ENCODE measurements at places on chromosomes 5 and 9.
A peak's percentile ranks its signal among the peaks of the same experiment; 100 is the strongest.

DNA sequence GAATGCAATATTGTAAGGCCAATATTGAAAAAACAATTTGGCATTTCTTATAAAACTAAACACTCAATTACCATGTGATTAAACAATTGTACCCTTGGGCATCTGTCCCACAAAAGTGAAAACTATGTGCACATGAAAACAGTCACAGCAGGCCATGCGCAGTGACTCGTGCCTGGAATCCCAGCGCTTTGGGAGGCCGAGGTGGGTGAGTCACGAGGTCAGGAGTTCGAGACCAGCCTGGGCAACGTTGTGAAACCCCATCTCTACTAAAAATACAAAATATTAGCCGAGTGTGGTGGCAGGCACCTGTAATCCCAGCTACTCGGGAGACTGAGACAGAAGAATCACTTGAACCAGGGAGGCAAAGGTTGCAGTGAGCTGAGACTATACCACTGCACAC is 343.7 kb downstream of the DMRTA1 start:
- DNase-seq: no peak

DNA sequence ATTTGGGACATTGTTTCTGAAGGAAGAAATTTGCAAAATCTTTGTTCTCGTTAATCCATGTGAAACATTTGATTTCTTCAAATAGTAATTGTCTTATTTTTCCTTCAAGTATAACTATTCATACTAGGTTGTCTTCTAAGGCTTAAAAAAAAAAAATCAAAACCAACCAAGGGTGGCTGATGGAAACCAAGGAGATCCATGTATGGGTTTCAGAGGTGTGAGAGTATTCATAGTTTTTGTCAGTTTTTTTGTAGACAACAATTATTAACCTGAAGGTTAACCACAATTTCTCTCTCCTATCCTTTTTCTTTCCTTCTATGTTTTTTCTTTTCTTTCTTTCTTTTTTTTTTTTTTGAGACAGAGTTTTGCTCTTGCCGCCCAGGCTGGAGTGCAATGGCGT is 35.4 kb downstream of the KDM4C start:
- DNase-seq: no peak

GRCh38 chr9:12510551-12510950 is 182.6 kb upstream of the TYRP1 start:
- DNase-seq: no peak

- DNase-seq: no peak
These were observed 21.7 kb downstream of the ITGA2 start for GRCh38 chr5:53010814-53011213.

DNA sequence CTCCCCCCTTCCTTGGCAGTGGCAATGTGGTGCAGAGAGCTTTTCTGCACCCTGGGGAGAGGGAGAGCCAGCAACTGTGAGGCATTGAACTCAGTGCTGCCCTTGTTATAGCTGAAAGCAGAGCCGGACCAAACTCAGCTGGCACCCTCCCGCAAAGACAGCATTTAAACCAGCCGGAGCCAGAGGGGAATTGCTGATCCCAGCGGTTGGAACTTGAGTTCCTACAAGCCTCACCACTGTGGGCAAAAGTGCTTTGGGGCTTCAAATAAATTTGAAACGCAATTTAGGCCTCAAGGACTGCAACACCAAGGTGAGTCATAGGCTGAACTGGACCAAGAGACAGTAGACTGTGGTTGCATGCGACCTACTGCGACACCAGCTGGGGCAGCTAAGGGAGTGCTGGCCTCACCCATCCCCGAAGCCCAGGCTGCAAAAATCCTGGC is 207.6 kb upstream of the CDKN2B start:
- DNase-seq: no peak

GRCh38 chr5:142713121-142713706 is 27.3 kb upstream of the FGF1 start:
- DNase-seq: peak; percentile 85

DNA sequence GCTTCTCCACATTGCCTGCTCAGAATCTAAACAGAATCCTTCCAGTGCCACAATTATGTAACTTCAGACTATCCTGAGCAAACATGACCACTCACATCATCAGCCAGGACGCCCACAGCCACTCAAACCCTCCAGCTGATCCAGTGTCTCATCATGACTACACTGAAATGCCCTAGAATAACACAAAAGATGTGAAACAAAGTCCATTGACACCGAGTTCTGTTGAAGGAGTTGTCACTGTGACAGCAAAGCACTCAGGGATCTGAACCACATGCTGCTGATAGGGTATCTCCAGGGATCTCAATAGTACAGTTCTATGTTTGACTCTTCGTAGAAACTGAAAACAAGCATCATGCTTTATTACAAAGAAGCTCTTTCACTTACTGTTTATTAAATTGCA is 150.2 kb downstream of the GABBR2 start:
- no peak for DNase-seq

- no peak for DNase-seq
These were observed 59.1 kb upstream of the PHF2 start for GRCh38 chr9:93517331-93517730.

DNA sequence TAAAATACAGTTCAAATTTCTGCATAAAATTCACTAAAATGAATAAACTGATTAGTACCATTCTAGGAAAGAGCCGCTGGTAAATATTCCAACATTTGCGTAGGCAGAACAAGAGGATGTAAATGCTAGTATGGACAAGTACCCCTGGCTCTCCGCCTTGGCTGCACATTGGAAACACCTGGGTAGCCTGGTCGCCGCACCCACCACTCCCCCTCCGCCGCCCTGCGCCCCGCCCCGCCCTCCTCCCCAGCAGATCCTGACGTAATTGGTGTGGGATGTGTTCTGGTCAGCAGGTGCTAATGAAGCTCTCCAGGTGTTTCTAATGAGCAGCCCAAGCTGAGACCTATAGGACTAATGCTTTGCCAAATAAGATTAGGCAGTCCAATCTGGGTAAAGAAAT is 225.7 kb downstream of the FRMD3 start:
- no peak for DNase-seq

DNA sequence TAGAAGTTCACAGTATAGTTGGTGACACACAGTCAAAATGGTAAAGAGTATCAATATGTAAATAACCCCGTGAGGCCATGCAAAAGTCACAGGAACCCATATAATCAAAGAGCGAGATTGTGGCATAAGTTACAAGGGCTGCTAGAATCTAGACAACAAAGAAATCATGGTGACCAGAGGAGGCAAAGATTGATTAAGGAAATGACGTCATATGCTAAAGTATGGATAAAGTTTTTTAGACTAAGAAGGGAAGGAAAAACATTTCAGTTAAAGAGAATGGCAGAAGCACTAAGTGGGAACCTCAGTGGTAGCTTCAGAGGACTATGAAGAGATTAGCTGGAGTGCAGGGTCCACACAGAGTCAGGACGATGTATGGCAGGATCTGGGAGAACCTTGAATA is 330.3 kb downstream of the NFIB start:
- no peak for DNase-seq

GRCh38 chr9:31847963-31848362 is 536.5 kb upstream of the ACO1 start:
- DNase-seq: no peak

GRCh38 chr5:92912283-92912682 is 668.7 kb downstream of the NR2F1-AS1 start:
- no peak for DNase-seq

GRCh38 chr5:171589461-171589860 is 170.0 kb downstream of the FGF18 start:
- DNase-seq: no peak

GRCh38 chr9:127808347-127809001 is 5.8 kb downstream of the FPGS start:
- no peak for DNase-seq

- no peak for DNase-seq
These were observed 69.5 kb upstream of the IER5L start for GRCh38 chr9:129247285-129248153.

GRCh38 chr5:39570403-39571027 is 145.7 kb upstream of the DAB2 start:
- no peak for DNase-seq

GRCh38 chr5:170362656-170363055 is 26.5 kb downstream of the KCNMB1 start:
- no peak for DNase-seq

- no peak for DNase-seq
These were observed 99.2 kb downstream of the PRKACG start for GRCh38 chr9:68914751-68915150.

DNA sequence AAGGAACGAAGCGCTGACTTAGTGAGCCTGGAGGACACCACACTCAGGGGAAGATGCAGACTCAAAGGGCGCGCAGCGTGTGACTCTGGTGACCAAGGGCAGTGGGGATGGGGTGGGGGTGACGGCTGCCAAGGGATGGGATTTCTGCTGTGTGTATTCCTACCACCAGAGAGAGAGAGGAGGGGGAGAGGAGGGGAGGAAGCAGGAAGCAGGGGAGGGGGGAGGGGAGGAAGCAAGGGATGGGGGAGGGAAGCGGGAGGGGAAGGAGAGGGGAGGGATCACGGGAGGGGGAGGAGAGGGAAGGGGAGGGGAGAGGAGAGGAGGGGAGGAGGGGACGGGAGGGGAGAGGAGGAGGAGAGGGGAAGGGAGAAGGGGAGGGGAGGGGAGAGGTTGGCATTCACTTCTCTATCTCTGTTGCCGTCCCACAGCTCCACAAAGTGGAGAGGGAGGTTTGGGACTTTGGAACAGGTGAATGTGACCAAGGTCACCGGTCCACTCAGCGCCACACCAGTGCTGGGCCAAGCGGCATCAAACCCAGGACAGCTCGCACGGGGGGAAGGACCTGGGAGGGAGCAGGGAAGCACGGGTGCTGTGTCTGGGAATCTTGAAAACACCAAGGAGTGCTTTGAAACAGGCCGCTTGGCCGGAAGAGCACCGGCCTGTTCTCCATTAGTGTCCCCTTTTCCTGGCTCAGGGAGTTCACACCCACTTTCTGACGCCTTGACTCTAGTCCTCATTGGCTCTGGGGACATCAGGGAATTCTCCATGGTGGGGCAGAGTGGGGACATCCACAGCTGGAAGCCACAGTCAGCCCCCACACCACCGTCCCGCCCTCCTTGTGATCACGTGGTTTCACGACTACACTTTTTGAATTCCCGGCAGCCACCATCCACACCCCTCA is 77.4 kb downstream of the VAV2 start:
- DNase-seq: no peak

- no peak for DNase-seq
These were observed 78.0 kb downstream of the HMHB1 start for GRCh38 chr5:143889986-143890385.

DNA sequence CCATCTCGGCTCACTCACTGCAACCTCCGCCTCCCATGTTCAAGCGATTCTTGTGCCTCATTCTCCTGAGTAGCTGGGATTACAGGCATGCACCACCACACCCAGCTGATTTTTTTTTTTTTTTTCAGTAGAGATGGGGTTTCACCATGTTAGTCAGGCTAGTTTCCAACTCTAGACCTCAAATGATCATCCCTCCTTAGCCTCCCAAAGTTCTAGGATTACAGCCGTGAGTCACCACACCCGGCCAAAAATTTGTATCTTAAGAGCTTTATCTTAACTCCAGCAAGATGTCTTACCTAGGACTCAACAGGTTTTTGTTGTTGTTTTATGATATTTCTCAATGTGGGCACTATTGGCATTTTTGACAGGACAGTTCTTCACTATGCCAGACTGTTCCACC is 27.9 kb downstream of the LYRM7 start:
- no peak for DNase-seq

GRCh38 chr5:176773408-176774035 is 36.8 kb upstream of the UNC5A start:
- no peak for DNase-seq

- DNase-seq: peak; percentile 56
These were observed at the start of gene CCDC69 for GRCh38 chr5:151223447-151224264. TSS of gene CCDC69 (minus strand) at chr5:151224092. CDS start at chr5:151223970, 122 bp downstream.

- DNase-seq: no peak
These were observed 711.2 kb upstream of the ZNF608 start for GRCh38 chr5:125457617-125458016.

- no peak for DNase-seq
These were observed 52.5 kb downstream of the ZNF474 start for GRCh38 chr5:122181863-122182262.

- DNase-seq: no peak
These were observed 18.1 kb upstream of the NEUROG1 start for GRCh38 chr5:135553688-135554462.

DNA sequence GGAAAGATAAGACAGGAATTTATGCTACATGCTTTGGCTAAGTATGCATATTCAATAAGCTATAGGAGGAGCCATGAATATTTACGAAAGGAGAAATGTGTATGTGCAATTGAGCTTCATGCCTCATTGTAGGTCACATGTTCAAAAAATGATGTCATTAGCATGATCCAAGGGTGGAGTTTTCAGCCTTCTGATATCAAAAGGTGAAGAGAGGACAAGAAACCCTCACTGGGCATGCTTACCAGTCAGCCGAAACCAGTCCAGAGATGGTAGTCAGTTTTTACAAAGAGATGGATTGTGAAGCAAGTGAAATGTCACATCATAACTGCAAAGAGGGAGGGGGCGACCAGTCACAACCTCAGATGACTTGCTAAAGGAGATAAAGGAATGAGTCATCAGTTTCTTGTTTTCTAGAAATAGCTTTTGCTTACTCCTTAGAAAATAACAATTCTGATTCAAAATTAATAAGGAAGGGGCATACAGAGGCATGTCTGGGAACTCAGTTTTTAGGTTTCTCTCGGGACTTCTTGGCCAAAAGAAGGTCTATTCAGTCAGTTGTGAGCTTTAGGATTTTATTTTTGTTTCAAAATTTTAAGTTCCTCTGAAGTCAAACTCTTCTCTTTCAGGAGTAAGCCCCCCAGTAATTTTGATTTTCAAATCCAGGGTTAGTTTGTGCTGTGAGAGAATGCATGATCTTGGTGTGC is 1067.8 kb upstream of the EDIL3 start:
- DNase-seq: no peak

Measured in stimulated activated CD4-positive, alpha-beta T cell treated with anti-CD3 and anti-CD28 coated beads, Interleukin-12 subunit alpha, Interleukin-12 subunit beta, amount 100 ng/mL, for 4 hours (primary cell).